ENCODE measurements at places on chromosomes 16 and 17.

- no peak for DNase-seq
Observed at GRCh38 chr17:46771561-46772474, 46.7 kb downstream of the WNT3 start.

GRCh38 chr17:7004398-7005253, 7.8 kb upstream of the RNASEK start:
- no peak for DNase-seq

DNA sequence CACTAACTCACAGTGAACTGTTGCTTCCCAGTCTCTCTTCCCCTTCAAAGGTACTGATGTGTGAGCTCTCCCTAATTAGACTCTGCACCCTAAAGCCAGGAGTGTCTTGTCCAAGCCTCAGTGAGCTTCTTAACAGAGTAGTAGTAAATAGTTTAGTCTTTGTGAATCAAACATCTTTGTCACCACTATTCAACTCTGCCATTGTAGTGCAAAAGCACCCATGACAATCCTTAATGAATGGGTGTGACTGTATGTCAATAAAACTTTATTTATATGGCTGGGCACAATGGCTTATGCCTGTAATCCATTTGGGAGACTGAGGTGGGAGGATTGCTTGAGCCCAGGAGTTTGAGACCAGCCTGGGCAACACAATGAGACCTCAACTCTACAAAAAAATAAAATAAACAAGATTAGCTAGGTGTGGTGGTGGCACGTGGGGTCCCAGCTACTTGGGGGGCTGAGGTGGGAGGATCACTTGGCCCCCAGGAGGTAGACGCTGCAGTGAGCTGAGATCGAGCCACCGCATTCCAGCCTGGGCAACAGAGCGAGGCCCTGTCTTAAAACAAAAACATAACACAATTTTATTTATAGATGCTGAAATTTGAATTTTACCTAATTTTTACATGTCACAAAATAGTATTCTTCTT, 45.5 kb upstream of the TNRC6A start:
- DNase-seq, result no peak

DNA sequence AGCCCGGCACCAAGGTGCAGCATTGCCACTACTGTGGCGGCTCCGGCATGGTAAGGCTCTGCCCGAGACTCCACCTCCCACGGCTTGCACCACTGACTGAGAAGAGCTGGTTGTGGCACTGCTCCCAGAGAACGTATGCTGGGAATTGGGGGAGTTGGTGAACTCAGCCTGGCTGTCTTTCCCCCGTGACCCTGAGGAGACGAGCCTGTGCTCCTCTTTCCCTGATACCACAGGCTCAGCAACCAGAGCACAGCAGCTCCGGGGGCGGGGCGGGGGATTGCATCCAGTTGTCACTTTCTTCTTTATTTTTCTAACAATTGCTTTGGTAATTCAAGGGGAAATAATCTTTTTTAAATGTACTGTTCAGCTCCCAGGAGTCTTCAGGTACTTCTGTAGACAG, 16.7 kb downstream of the DNAJA3 start:
- DNase-seq, result no peak
